Activated CD8-positive, alpha-beta memory T cell treated with anti-CD3 and anti-CD28 coated beads for 1 hour (primary cell): ENCODE measurements at places on chromosomes 5 and 9.

GRCh38 chr9:129027685-129028191 lies 393 bp downstream of the SH3GLB2 start:
- no peak for DNase-seq

GRCh38 chr9:131721076-131721475 lies 18.8 kb downstream of the RAPGEF1 start:
- no peak for DNase-seq

GRCh38 chr9:110334871-110335270 lies 2.8 kb downstream of the TXNDC8 start:
- no peak for DNase-seq

- DNase-seq, result no peak
These were observed 18.4 kb downstream of the NIPBL start for GRCh38 chr5:36894954-36895353.

DNA sequence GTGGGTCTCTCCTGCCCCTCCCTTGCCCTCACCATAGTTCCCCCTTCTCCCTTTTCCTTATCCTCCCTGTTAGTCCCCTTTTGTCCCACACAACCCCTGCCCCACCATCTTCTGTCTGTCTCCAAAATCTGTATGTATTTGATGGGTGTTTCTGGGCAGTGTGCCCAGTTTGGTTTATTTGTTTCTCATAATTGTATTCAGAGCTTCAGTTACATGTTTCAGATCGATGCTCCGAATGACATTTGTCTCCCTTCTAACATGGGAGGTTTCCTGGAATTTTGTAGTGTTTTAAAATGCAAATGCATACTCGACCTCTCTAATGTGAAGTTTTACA lies 22.2 kb downstream of the FBXL7 start:
- DNase-seq, result no peak

GRCh38 chr5:175096469-175097165 lies 347.4 kb downstream of the DRD1 start:
- DNase-seq, result no peak

GRCh38 chr5:100430268-100431195 lies 104.6 kb upstream of the FAM174A start:
- DNase-seq, result peak; percentile 7

GRCh38 chr5:42836070-42836769 lies 24.5 kb upstream of the SELENOP start:
- DNase-seq, result no peak

DNA sequence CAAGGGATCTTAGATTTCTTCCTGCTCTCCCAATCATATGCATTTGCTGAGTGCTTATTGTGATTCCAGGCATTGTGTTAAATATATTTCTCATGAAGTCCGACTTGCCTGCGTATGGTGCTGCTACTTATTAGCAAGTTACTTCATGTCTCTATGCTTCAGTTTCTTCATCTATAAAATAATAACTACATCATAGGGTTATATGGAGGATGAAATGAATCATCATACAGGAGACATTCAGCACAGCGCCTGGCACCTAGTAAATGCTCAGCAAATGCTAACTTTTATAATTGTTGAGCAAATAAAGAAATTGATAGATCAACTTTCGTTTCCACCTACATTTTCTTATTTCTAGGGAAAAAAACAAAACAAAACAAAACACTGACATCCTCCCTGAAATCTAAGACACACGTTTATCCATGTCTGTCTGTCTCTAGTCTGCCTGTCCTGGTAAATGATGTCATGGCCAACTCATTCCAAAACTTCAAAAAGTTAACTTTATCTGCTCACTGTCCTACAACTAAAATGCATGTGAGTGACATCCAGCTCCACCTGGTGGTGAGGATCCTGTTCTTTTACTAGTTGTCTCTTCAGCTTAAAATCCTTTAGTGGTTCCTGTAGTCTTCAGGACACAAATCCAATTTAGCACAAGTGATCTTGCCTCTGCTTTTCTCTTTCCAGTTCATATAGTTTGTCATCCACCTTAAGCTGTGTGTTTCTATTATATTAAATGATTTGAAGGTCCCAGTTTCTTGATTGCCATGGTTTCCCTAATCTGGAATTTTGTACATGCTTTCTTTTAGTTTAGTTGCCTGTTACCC lies 27.7 kb downstream of the PPP3R2 start:
- DNase-seq, result no peak

DNA sequence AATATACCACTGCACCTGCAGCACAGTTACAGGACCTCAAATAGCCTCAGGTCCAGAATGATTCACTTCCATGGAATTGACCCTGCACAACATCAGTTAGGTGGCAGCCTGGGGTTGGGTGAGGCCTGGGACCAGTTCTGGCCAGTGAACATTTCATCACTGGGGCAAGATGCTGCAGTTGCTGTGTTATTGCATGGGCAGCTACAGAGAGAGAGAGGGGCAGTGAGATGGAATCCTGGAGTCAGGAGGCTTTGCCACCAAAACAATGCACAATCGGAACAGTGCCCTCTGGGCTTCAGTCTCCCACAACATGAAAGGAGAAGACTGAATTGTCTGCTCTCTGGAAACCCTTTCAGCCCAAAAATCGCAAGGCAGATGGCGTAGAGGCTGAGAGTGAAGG lies 51.8 kb downstream of the SH3TC2 start:
- no peak for DNase-seq

GRCh38 chr5:59065554-59065953 lies 482.7 kb downstream of the RAB3C start:
- DNase-seq, result no peak

DNA sequence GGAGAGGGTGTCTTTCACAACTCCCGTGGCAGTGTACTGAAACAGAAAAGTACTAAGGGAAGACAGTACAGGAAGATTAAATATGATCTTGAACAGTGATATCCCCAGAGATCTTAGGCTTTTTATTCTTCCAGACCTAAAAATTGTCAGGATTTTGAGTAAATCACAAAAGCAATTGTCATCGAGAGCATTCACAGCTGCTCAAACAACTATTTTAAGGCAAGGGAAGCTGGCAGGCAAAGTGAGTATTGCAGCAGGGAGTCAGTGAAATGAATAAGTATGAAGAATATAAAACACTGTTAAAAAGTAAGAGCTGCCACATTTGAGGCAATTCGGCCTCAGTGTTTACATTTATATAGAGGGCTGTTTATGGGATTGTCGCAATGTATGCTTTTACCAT lies 479.0 kb downstream of the CAAP1 start:
- DNase-seq, result no peak

DNA sequence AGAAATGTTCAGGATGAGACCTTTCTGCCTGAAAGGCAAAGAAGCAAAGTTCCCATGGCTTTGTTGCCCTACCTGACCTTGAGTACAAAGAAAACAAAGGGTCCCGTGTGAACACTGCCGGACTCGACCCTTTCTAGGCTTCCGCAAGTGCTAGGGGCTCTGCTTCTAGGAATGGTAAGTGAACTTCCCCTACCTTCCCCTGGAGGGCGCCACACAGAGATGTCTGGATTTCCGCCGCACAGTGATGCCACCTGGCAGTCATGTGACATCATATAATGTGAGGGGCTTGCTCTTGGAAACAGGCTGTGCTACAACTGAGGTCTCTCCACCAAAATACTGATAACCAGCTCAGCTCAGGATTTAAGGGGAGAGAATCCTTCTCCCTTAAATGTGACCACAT lies 56.6 kb downstream of the HSD17B3 start:
- DNase-seq, result no peak

DNA sequence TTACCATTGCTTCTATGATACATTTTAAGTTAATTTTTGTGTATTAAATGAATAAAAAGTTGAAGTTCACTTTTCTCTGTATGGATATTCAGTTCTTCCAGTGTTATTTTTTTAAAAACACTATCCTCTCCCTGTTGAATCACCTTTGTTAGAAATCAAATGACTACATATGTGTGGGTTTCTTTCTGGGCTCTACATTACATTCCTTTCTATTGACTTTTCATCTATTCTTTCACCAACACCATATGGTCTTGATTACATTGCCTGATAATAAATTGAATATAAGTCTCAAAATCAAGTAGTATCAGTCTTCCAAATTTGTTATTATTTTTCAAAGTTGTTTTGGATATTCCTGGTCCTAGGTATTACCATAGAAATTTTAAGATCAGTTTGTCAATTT lies 7.3 kb upstream of the RASEF start:
- DNase-seq, result no peak
